ENCODE measurements at places on chromosomes 2 and 18.

DNA sequence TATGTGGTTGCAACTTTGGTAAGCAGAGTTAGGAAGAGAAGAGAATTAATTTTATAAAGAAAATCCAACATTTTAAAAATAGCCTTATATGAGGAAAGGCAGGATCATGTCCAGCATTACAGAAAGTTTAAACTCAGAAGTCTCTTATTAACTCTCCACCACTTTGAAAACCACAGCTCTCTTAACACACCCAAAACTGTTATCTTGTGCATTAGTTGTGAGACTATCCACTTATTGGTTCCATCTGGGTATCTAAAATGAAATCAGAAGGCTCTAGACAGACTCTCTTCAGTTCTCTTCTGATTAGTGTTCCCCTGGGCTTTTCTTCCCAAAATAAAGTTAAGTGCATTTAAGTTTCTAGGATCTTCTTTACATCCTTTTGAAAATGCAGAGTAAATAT lies 251.5 kb downstream of the TXNL1 start:
- DNase-seq, result no peak

- DNase-seq, result no peak
Observed at GRCh38 chr2:176455816-176456291, 186.6 kb downstream of the MTX2 start.

- DNase-seq, result no peak
Observed at GRCh38 chr2:33457556-33458247, 18.7 kb upstream of the RASGRP3 start.

DNA sequence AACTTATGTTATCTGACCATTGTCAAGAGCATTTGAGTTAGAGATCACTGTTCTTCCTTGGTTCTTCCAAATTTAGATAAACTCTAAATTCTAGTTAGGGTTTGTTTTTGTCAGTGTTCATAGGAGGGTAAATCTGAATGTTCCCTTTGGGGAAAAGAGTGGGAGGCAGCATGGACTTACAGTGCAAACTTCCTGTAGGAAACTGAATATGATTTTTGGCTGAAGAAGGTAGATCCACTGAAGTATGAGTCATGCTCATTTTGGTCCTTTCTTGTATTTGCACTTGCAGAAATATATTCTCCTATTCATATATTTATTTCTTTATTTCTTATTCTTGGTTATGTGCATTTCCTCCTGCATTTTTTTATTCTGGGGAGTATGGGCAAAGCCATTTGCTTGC lies 27.3 kb downstream of the CCDC85A start:
- DNase-seq, result no peak

- no peak for DNase-seq
Observed at GRCh38 chr2:28855193-28855592, 14.9 kb downstream of the TRMT61B start.
